ENCODE measurements at places on chromosomes 7 and 10. TPM values are rescaled to one million over a fixed set of nuclear protein-coding genes. Genes with fewer than 3 reads are reported as not detected.
A peak's percentile ranks its signal among the peaks of the same experiment; 100 is the strongest.

Gene SFTPA1
- not detected for polyA plus RNA-seq

Gene HOXA13
- polyA plus RNA-seq = 0.17 TPM

Gene LIPA
- polyA plus RNA-seq = 43.8 TPM

Gene ZPBP
- not detected for polyA plus RNA-seq

Gene ZCCHC24
- 8.4 TPM for polyA plus RNA-seq

Gene HIBADH
- polyA plus RNA-seq = 160 TPM

Gene AGBL3
- polyA plus RNA-seq = 2.1 TPM

Gene BEND7
- polyA plus RNA-seq = 16.7 TPM

Gene LMBR1
- 19.6 TPM for polyA plus RNA-seq

Gene NYAP1
- polyA plus RNA-seq = 0.69 TPM

Gene ZNF511
- polyA plus RNA-seq = 50.7 TPM

Gene DNAAF5
- 11.6 TPM for polyA plus RNA-seq

Gene GCK
- polyA plus RNA-seq = 1.0 TPM

Gene ENKUR
- polyA plus RNA-seq = 0.73 TPM

DNA sequence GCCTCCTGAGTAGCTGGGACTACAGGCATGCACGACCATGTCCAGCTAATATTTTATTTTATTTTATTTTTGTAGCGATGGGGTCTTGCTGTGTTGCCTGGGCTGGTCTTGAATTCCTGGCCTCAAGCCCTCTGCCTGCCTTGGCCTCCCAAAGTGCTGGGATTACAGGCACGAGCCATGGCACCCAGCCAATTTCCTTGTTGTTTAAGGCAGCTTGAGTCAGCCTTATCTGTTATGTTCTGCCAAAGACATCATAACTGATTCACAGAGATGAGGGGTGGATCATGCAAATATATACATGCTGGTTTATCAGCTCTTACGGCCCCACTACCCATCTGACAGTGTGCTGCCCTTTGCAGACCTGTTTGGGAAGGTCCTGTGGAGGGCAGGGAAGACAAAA, 826.7 kb downstream of the TYW1 start:
- no peak for DNase-seq

DNA sequence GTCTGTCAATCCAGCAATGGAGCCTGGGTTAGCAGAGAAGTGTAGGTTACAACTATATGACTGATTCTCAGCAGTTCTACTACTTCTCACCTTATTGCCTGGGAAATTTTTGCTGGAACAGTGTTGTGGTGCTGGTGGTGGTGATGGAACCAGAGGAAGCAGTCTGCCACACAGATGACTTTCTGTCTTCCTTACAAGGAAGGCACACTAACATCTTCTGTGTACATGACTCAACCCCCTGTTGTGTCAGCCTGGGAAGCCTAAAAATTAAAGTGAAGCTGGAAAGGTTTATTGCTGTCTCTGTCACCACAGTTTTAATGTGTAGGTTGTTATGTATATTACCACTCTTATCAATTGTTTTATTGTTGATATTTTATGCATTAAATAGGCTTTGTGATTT, 40.3 kb downstream of the ANKRD7 start:
- DNase-seq = no peak

DNA sequence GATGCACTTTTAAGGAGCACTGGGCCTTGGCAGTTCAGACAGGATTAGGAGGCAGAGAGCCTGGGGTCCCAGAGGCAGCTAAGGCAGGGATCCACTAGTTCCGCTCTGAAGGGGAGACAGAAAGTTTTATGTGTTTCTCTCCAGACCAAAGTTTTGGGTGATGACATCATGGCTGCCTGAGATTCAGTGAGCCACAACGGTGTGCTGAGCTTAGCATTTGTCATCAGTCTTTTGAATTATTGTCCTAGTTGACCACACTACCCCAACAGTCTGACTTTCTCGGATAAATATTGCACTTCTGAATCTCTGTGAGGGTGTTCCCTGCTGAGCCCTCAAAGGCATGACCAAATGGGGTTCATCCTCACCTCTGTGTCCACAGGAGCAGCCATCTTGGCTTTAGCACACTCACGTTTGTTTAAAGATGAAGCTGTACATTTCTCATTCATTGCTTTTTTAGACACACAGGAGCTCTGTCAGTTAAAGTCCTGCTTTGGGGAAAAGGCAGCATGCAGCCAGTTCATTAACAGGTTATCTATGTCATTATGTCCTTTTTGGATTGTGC, 297.7 kb upstream of the LRGUK start:
- DNase-seq = peak; percentile 89

DNA sequence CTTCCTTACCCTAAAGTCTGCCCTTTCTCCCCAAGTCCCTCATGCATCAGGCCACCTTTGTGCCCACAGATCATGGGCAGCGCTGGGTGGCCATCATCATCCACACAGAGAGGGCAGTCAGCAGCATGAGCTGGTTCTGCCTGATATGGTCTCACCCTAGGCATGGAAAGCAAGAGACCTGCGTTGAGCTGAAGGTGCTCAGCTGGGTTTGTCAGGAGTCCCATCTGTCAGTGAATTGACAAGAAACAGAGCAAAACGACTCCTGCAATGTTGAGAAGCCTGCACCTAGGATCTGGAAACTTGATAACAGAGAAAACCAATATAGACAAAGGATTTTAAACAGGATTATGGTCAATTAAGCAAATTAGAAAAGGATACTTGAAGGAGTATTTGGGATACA, 242.7 kb upstream of the PRSS1 start:
- no peak for DNase-seq

DNA sequence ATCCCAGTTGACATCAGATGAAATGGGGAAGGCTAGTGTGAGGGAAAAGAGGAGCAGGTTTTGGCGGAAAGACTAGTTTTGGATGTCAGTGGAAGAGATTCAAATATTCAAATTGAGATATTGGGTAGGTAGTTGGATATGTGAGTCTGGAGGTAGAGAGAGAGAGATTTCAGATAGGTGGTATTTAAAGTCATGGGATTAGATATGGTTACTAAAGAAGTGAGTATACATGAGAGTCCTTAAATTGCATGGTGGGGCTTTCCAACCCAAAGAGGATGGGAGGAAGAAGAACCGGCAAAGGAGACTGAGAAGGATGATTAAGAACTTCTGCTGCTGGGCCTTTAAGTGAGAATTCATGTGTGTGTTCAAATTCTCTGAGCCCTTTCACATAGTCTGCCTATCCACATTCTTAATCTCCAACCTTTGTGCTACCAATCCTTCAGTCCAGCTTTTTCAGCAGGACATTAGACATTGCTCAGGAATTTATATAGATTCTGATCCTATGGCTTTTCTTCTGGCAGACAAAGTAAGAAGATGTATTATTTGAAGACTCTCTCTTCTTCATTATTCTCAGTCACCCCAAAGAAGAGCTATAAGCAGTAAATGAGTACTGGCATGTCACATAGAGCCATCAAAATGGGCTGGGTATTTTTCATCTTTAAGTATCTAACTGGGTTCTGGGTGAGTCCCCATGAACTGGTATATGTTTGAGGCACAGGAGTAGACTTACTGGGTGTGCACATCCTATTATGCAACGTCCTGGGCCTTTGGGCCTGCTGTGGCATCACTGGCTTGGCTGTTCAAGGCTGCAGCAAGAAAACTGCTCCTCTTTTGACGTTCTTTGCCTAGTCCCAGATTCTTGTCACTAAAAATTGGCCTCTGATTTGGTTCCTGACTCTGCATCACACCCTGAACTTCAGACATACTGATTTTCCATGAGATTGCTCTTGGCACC, 33.6 kb downstream of the ST7 start:
- DNase-seq = no peak

DNA sequence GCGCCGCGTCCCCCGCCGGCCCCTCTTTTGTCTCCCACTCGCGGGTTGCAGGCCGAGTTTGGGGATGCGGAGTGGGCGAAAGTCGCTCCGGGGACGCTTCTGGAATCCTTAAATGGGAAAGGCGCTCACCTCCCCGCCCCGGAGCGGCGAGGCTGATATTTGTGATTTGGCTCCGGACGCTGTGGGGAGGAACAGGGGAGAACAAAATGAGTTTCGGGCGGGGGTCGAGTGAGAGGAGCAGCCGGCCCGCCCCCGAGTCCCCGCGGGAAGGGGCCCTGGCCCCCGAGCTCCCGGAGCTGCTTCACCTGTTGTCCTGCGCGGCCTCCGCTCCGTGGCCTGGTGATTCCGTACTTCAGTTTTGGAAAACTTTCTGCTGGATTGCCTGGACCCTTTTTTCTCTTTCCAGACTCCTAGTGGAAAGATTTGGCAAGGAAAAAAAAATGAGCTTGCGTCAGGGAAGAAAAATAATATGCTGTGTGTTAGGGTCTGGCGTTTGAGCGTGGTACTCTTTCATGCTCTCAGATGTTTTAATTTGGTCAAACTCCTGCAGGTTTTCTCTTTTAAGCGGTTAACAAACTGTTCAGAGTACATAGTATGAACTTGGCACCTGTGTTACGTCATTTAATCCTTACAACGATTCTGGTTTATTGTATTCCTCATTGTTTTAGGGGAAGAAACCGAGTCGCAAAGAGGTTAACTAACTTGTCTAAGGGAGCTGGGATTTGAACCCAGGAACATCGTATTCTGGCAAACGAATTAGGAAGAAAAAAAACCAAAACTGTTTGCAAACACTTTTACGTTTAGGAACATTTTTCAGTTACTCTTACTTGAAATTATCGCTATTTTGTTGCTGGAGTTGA, 924 bp downstream of the BMPR1A start:
- peak; percentile 53 for DNase-seq

- DNase-seq = peak; percentile 86
Measured at GRCh38 chr7:151271699-151272355, 23.3 kb upstream of the SMARCD3 start.

DNA sequence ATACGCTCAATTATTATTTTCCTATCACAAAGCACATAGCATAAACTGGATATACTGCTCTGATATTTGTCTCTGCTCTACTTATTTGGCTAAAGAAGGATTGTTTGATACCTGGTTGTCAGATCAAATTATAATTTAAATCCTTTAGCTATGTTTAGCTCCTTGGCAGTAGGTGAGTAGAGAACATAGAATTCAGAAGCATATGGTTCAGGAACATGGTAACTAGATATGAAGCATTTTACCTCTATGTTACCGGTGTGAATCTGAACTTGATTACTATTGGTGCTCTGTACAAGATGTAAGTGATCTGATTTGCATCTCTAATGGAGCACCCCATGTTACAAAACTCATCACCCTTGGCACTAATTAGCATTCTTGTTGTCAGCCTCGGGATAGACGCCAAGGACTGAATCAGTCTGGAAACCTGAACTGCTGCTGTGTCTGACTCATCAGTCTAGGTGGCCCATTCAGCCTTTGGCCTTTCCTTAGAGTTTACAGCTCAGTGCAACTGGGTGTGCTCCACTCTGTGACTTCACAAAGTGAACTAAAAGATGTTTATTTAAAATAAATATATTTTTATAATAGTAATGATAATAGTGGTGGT, 12.3 kb upstream of the MYPN start:
- DNase-seq = no peak

DNA sequence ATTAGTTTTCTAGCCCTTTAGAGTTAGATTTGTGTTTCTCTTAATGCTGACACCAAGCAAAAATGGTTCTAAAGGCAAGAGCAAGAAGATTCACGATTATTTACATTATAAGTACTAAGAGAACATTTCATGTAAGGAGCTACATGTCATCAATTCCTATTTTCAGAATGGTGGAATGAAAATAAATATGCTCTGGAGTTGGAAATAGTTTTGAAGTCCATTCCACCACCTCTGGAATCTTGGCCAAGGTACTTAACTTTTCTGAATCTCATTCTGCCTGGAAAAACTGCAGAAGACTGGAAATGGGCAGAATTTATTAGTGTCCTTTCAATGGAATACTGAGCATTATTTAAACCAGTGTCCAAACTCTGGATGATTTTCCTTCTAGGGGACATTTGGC, 125.1 kb upstream of the RAB11FIP2 start:
- DNase-seq = no peak

GRCh38 chr7:82210416-82211184, 233.0 kb downstream of the CACNA2D1 start:
- DNase-seq = no peak

DNA sequence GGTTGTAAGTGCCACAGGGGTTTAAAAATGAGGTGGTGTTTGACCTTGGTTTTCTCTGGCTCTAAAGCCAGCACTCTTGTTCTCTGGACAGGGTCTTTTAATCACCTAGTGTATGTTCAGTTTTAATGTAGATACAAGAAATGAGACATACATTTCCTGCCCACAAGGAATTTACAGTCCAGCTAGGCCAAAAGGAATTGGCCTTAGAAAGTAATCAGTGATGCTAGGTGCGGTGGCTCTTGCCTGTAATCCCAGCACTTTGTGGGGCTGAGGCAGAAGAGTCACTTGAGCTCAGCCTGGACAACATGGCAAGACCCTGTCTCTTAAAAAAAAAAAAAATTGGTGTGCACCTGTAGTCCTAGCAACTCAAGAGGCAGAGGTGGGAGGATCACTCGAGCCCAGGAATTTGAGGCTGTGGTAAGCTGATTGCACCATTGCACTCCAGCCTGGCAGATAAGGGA, 100.2 kb downstream of the LRMDA start:
- DNase-seq = no peak

DNA sequence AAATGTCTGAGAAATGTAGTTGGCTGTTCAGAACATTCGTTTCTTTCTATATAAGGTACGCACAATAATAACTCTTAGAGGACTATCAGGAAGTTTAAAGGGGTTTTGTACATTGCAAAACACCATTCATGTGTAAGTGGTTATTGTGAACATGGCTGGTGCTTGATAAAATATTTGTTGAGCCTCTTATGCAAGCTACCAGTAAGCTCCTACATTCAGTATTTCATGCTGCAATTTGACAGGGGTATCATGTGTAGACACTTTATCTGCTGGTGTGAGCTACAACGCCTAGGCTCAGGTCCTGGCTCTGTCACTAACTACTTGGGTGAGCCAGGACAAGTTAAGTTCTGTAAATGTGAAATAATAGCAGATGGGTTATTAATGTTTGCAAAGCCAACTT, 75.5 kb downstream of the MAP3K8 start:
- DNase-seq = no peak

GRCh38 chr7:114942446-114943175, 20.7 kb downstream of the MDFIC start:
- no peak for DNase-seq

- no peak for DNase-seq
Measured at GRCh38 chr10:79418886-79419595, 26.4 kb downstream of the ZCCHC24 start.

- no peak for DNase-seq
Measured at GRCh38 chr10:5809527-5810154, 3.6 kb downstream of the GDI2 start.

DNA sequence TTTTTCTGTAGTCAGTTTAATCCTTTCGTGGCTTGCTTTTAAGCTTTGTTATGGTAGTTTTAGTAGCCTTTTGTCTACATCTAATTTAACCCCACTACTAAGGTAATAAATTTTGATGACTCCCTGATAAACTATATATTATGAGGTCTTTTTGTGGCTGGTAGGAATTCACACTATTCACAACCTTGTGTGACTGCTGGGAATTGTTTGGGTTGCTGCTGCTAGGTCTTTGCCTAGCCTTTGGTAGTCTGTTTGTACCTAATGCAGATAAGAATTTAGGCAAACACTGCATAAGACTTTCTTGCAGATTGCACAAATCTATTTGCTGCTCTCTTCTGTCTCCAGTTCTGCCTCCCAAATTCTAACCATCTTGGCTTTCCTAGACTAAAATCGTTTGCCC, 58.3 kb downstream of the SHOC2 start:
- no peak for DNase-seq

Measured in kidney (tissue), 22 donors.